Kidney epithelial cell (primary cell): ENCODE measurements at places on chromosomes 1 and 21.
A peak's percentile ranks its signal among the peaks of the same experiment; 100 is the strongest.

DNA sequence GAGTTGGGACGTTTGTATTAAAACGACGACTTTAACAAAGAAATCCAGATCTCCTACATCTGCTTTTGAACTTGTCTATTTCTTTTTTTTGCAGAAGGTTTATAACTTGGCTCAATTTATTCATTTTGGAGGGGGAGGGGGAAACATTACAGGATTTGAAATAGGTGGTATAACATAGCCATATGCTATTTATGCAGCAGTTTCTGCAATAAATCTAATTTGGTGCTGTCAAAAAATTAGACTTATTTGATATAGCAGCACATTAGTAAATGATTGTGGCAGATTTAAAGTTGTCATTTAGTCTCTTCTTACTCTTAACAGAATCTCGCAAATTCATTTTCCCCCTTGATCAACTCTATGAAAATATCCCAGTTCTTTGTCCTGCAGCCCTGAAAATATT, 138.2 kb downstream of the SDCCAG8 start:
- no peak for DNase-seq

DNA sequence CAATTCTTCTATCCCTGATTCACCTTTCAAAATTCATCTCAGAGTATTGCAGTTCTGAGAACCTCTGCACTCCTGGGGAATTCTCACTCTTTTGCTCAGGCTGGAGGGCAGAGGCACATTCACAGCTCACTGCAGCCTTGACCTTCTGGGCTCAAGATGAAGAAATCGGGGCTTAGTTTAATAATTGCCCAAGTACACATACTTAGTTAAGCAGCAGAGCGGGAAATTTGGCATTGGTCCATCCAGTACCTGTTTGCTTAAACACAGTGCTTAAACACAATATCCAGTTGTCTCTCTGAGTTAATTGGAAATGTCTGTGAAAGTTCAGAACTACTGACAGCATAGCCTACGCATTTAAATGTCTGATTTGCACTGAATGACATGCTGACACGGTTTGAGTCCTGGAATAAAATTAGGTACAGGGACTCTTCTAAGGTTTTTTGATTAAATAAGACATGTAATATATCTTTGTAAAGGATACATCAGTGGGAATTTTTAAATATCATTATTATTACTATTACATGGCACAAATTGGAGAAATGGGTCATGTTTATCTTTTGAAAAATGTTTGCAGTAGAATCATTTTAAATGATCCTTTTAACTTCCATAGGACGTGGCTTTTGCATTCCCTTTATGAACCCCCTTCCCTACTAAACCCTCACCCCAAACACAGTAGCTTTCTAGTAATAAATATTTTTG, 337.4 kb downstream of the SRGAP2C start:
- peak; percentile 65 for DNase-seq

DNA sequence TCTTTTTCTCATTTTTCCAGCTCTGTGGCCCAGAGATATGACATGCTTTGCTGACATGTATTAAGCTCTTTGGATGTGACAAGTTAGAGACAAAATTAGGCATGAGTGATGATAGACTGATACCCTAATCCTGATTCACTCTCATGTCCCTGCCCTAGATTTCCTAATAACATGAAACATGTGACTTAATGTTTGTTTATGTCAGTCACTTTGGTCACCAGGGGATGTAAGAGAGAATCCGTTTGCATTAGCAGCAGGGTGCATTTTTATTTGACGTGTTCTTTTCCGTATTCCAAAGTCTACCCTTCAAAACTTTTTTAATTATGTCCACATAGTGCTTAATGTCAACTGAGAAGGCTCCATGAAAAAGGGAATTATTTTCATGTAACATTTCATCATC, 192.4 kb downstream of the HMCN1 start:
- DNase-seq: no peak

- no peak for DNase-seq
These were observed 5.0 kb downstream of the HAPLN2 start for GRCh38 chr1:156623946-156624813.

GRCh38 chr1:187715483-187715882, 886.7 kb downstream of the PLA2G4A start:
- DNase-seq: no peak

DNA sequence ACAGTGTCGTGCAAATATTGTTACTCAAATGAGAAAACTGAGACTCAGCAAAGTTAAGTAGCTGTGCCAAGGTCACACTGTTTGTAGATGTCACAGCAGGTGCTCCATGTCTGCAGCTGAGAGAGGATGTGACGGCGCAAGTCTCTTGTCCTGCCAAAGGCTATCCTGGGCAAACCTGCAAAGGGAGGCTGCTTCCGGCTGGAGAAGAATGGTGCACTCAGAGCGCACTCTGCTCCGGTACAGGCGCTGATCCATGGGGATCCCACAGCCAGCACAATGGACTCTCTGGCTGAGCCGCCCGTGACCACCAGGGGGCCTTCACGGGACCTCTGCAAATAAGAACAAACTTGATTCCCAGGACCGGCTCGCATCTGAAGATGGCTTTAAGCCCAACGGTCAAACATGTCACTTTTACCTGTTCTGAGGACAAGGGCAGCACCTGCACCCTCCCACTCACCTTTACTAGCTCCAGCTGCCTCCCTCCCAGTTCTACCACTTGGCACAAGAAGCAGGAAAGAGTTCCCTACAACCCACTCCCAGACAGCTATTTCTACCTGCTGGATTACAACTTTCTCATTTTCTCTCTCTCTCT, 21.9 kb downstream of the RD3 start:
- peak; percentile 31 for DNase-seq

- DNase-seq: no peak
These were observed 241.0 kb upstream of the SNX7 start for GRCh38 chr1:98420376-98421084.

DNA sequence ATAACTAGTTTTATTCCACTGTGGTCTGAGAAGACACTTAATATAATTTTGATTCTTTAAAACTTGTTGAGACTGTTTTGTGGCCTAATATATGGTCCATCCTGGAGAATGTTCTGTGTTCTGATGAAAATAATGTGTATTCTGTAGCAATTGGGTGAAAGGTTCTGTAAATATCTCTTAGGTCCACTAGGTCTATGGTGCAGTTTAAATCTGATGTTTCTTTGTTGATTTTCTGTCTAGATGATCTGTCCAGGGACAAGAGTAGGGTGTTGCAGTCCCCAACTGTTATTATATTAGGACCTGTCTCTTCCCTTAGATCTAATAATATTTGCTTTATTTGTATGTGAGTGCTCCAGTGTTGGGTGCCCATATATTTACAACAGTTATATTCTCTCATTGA, 33.9 kb upstream of the PM20D1 start:
- DNase-seq: no peak

DNA sequence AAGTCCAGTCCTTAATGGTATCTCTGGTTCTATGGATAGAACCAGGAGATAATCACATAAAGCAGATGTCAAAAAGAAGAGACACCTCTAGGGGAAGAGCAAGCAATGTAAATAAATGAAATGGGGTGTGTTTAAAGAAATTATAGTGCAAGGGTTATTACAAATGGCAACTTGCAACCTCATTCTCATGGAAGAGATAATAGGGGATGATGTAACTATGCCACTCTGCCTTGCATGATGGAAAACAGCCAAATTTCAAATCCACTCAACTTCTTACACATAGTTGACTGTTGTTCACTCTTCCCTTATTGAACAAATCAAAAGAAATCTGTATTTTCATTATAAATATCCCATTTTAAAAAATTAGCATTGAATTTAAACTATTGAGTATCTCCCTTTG, 274.0 kb upstream of the TMPRSS15 start:
- DNase-seq: no peak

DNA sequence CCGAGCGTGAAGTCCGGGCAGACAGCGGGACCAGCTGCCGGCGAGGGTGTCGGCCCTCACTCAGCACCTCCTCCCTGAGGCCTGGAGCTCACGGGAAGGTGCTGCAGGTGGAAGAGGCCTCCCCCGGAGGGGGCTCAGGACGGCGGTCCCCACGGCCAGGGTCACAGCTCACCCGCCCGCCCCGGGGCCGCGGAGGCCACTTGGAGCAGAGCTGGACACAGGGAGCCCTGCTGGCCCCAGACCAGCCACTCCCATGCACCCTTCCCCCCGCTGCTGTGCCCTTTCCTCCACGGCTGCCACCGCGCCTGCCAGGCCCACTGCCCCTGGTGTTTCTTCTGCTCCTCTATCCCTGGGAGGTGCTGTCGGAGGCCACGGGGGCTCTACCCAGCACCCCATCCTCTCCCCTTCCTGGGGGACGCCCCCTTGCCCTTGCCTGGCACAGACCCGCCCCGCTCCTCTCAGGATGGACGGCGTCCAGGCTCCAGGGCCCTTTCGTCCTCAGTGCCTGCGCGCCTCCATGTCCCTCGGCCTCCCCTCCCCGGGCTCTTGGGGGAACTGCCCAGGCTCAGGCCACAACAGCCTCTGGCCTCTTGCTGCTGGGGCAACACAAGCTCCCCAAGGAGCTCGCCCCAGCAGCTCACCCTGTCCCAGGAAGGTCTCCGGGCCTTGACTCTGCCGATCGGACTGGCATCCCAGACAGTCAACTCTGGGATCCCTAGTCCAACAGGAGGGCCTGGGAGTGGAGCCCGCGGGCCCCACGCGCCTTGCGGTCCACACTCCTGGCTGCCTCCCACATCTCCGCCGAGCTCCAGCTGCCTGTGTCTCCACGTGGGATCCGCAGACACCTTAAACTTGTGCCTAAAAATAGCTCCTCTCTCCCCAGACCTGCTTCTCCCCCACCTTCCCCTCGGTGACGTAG, 4.1 kb downstream of the TMEM240 start:
- no peak for DNase-seq

GRCh38 chr1:81662913-81663526, 137.7 kb upstream of the ADGRL2 start:
- DNase-seq: no peak

DNA sequence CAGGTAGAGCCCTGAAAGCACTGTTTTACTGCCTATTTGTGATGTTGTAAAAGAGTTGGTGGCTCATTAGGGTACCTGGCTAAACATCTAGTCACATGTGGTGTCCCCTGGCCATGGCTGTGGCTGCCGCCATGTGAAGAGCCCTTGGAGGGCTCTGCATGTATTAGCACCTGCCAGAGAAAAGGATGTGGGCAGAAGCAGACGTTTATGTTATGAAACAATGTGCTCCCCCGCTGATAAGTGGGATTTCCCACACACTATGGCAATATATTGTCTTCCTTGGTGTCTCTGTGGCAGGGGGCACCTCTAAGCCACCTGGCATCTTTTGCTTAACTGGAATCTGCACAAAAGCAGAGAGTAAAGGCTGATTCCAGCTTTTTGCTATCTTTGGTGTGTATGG, 9.6 kb downstream of the TENT5C start:
- no peak for DNase-seq

- DNase-seq: no peak
These were observed 330.9 kb downstream of the S1PR1 start for GRCh38 chr1:101567582-101568189.
